ENCODE measurements at places on chromosomes 2 and 18. TPM values are rescaled to one million over a fixed set of nuclear protein-coding genes. Genes with fewer than 3 reads are reported as not detected.

- no peak overlapping the region for H3K4me3 ChIP-seq
- DNase-seq: no peak
- H3K4me1 ChIP-seq: no peaks in the 10 kb centered on the region
- peaks cover under 1% of the 10 kb centered on the region for H3K27me3 ChIP-seq
Observed at GRCh38 chr18:62643181-62643580, 72.2 kb upstream of the PHLPP1 start.

DNA sequence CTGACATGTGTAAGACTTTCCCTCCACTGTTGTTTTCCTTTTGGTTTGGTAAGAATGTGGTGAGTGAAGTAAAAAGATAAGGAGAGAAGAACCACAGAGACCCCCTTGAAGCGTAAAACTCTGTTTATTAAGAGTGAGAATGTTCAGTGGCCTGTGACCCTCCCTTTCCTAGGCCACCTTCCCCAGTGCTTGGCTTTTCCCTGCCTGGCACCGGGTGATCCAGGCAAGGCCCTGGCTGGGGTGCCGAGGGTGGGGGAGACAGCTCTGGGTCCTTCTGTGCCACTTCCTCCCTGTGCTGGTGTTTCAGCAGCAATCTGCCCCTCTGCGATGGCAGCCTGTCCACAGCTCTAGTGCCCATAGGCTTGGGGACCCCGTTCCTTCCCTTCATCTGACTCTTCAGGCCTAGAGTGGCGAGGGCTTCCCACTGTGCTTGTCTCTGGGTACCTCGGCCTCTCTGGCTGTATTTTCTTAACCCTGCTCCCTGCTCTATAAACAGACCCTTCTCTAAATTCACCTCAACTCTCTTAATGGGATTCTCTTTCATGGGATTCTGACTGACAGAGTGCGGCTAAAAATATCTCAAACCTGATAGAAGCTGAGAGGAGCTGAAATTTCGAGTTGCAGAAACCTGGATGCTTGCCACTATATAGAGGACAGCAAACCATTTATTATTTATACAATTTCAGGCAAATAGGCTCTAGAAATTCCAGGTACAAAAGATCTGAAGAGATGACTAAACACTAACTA lies 461.0 kb downstream of the DLGAP1 start:
- no peaks in the 10 kb centered on the region for H3K36me3 ChIP-seq
- H3K4me1 ChIP-seq: no peaks in the 10 kb centered on the region
- H3K27ac ChIP-seq: no peak overlapping the region
- no peak overlapping the region for H3K4me3 ChIP-seq
- no peak for DNase-seq
- no peaks in the 10 kb centered on the region for H3K27me3 ChIP-seq

GRCh38 chr2:15588329-15588919 lies 3.2 kb upstream of the DDX1 start:
- H3K27ac ChIP-seq: no peak overlapping the region
- peaks cover 18% of the 10 kb centered on the region for H3K4me1 ChIP-seq
- no peaks in the 10 kb centered on the region for H3K27me3 ChIP-seq
- no peak overlapping the region for H3K4me3 ChIP-seq

DNA sequence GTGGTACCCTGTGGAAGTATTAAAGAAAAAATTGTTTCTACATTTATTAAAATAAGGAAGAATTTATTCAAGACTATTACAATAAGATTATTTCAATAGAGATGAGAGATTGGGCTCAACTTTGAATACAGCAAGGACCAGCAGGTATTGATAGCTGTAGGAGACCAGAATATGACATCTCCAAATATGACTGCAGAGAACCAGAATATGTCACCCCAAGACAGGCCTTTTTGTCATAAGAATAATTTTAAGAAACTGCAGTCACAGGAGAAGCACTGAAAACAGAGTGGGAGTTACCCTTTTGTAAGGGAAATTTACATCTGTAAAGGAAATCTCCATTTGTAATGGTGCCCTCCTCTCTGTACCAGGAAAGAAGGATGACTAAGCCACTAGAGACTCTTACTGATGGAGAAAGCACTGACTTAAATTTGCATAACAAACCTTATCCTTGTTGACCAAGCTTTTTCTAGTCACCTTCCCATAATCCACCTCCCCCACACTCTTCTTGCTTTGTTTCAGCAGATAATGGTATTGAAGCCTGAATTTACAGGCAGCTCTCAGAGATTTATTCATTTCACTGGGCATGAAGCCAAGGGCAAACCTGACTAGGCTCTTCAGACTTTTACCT lies 145.1 kb upstream of the RMP24 start:
- no peaks in the 10 kb centered on the region for H3K27me3 ChIP-seq
- H3K27ac ChIP-seq: no peak overlapping the region
- H3K36me3 ChIP-seq: no peaks in the 10 kb centered on the region
- no peak overlapping the region for H3K4me3 ChIP-seq
- DNase-seq: no peak
- H3K4me1 ChIP-seq: no peaks in the 10 kb centered on the region

GRCh38 chr2:8571792-8572499 lies 109.9 kb upstream of the ID2 start:
- H3K4me3 ChIP-seq: no peak overlapping the region
- no peaks in the 10 kb centered on the region for H3K36me3 ChIP-seq
- peaks cover 24% of the 10 kb centered on the region for H3K4me1 ChIP-seq
- DNase-seq: no peak
- no peaks in the 10 kb centered on the region for H3K27me3 ChIP-seq

DNA sequence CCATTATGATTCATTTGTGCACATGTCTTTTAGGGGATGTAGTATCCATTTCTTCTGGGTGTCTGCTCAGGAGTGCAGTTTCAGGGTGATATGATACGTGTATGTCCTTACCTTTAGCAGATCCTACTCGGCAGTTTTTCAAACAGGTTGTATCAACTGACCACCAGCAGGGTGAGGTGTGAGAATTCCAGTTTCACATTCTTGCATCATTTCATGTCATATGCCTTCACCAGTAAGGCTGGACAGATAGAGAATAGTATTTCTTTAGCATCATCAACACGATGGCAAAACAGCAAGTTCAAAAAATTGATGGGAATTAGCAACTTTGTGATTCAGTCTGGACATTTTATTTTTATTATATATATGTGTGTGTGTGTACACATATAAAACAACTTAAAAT lies 230.0 kb upstream of the TPO start:
- DNase-seq: no peak
- H3K4me1 ChIP-seq: no peaks in the 10 kb centered on the region
- no peak overlapping the region for H3K27ac ChIP-seq
- no peak overlapping the region for H3K4me3 ChIP-seq

DNA sequence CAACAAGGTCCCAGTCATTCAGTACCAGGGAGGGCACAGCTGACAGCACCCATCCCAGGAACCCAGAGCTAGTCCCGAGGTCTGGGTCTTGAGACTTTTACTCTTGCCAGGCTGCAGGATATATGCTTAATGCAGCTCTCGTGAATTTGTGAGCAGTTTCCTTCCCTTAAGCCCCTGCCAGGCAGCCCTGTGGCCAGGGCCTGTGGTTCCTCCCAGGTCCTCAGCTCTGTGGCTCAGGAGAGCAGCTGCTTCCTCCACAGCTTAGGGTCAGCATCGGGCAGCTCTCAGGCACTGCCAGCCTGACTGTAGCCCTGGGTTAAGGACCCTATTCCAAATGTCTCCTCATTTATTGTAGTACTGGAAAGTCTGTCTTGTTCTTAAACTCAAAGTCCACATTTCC lies 1384.8 kb downstream of the RPIA start:
- no peaks in the 10 kb centered on the region for H3K27me3 ChIP-seq
- no peak overlapping the region for H3K4me3 ChIP-seq
- H3K36me3 ChIP-seq: no peaks in the 10 kb centered on the region
- no peak for DNase-seq
- H3K4me1 ChIP-seq: no peaks in the 10 kb centered on the region
- no peak overlapping the region for H3K27ac ChIP-seq

DNA sequence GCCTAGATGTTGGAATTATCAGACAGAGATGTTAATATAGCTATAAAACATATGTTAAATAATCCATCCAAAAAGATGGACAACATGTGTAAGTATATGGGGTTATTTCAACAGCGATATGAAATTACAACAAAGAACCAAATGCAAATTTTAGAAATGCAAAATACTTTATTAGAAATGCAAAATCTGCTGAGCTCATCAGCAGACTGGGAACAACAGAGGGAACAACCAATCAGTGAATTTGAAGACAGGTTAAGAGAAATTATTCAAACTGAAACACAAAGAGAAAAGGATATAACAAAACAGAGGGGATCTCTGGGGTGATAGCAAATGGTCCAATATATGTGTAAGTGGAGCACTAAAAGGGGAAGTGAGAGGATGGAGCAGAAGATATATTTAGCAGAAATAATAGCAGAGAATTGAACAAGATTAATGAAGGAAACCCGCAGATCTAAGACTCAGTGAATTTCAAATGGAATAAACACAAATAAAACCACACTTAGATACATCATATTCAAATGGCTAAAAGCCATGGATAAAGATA lies 13.5 kb upstream of the HS6ST1 start:
- H3K4me3 ChIP-seq: no peak overlapping the region
- no peaks in the 10 kb centered on the region for H3K27me3 ChIP-seq
- no peak for DNase-seq
- H3K36me3 ChIP-seq: no peaks in the 10 kb centered on the region
- no peaks in the 10 kb centered on the region for H3K4me1 ChIP-seq
- no peak overlapping the region for H3K27ac ChIP-seq

- no peak overlapping the region for H3K27ac ChIP-seq
- DNase-seq: no peak
- H3K4me3 ChIP-seq: no peak overlapping the region
- H3K36me3 ChIP-seq: no peaks in the 10 kb centered on the region
- H3K27me3 ChIP-seq: no peaks in the 10 kb centered on the region
Observed at GRCh38 chr2:30356776-30357175, 90.3 kb upstream of the LCLAT1 start.

DNA sequence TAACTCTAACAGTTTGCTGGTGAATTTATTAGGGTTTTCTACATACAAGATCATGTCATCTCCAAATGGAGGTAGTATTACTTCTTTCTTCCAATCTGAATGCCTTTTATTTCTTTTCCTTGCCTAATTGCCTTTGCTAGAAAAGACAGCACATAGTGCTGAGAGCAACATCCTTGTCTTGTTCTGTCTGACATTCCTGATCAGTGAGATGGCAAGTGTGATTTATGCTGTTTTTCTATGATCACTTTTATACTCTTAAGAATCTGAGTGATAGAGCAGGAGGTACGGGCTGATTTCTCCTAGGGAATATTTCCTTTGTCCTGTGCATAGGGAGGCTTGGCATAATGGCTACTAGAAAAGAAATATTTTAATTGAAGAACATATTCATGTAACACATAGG lies 17.3 kb downstream of the LYPD6B start:
- DNase-seq: no peak
- no peak overlapping the region for H3K27ac ChIP-seq
- no peak overlapping the region for H3K4me3 ChIP-seq
- no peaks in the 10 kb centered on the region for H3K27me3 ChIP-seq
- H3K4me1 ChIP-seq: no peaks in the 10 kb centered on the region

DNA sequence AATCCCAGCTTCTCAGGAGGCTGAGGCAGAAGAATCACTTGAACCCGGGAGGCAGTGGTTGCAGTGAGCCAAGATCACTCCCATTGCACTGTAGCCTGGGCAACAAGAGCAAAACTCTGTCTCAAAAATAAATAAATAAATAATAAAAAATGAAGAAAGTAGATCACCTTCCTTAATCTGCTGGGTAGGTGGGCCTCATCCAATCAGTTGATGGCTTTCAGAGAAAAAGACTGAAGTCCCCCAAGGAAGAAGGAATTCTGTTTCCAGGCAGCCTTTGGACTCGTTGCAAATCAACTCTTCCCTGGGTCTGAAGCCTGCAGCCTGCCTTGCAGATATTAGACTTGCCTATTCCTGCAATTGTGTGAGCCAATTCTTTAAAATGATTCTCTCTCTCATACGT lies 136.5 kb downstream of the TFCP2L1 start:
- no peaks in the 10 kb centered on the region for H3K4me1 ChIP-seq
- no peak overlapping the region for H3K27ac ChIP-seq
- H3K27me3 ChIP-seq: no peaks in the 10 kb centered on the region
- no peak overlapping the region for H3K4me3 ChIP-seq
- H3K36me3 ChIP-seq: no peaks in the 10 kb centered on the region

GRCh38 chr18:13387855-13388548 lies 169.4 kb downstream of the LDLRAD4 start:
- H3K36me3 ChIP-seq: peaks cover 5% of the 10 kb centered on the region
- H3K4me1 ChIP-seq: peaks cover 19% of the 10 kb centered on the region
- H3K4me3 ChIP-seq: no peak overlapping the region
- DNase-seq: no peak
- H3K27ac ChIP-seq: no peak overlapping the region
- H3K27me3 ChIP-seq: no peaks in the 10 kb centered on the region

DNA sequence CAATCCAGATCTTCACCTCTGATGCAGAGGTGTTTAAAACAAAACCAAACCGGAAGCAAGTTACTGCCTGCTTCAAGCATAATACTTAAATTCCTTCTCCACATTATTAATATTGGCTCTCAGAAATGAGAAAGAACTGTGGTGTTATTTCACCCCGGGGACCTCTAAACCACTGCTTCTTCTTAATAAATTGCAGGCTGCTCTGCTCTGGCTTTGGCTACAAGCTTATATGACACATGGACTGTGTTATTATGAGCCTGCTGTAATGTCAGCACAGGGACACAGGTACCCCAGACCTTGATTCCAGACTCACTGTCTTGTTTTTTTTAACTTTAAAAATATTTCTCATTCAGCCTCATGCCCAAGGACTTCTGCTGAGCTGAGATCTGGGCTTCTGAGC lies 45.1 kb downstream of the ST6GAL2 start:
- no peaks in the 10 kb centered on the region for H3K36me3 ChIP-seq
- H3K4me1 ChIP-seq: no peaks in the 10 kb centered on the region
- DNase-seq: no peak
- H3K27ac ChIP-seq: no peak overlapping the region
- H3K27me3 ChIP-seq: no peaks in the 10 kb centered on the region

DNA sequence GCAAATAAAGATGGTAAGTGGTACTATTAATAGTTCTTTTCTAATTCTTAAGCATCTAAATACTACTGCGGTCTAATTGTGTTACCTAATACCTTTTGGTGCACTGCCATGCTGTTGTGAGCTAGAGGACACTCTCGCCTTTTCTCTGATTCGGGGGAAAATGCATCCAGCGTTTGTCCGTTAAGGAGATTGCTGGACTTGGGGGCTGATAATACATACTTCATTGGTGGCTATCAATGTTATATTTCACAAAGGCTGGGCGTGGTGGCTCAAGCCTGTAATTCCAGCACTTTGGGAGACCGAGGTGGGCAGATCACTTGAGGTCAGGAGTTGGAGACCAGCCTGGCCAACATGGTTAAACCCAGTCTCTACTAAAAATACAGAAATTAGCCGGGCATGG lies 141.7 kb upstream of the TWIST2 start:
- H3K4me3 ChIP-seq: no peak overlapping the region
- H3K36me3 ChIP-seq: no peaks in the 10 kb centered on the region
- no peak overlapping the region for H3K27ac ChIP-seq
- no peaks in the 10 kb centered on the region for H3K27me3 ChIP-seq
- DNase-seq: no peak

Gene C2orf81
- polyA plus RNA-seq: 1.5 TPM

Gene CFAP221
- polyA plus RNA-seq: not detected

Gene SRD5A2
- polyA plus RNA-seq: not detected

Measured in CD4-positive, alpha-beta memory T cell (primary cell).